SW480 (cell line): ENCODE measurements at places on chromosomes 6 and 20.
A peak's percentile ranks its signal among the peaks of the same experiment; 100 is the strongest.

DNA sequence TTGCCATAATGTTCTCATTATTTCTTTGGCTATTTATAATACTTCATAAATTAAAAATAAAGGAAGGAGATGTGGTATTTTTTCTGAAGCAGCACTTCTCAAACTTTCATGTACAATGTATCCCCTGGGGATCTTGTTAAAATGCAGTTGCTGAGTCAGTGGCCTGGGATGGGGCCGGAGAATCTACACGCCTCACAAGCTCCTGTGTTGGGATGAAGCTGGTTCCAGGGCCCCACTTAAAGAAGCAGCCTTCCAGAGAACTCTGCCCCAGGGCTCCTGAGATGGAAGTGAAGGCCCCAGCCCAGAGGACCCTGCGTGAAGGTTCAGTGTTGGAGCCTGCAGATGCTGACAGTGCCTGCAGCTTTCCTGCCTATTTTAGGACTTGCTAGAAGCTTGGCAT, 40.1 kb upstream of the SLC23A2 start:
- no peak for DNase-seq

- no peak for DNase-seq
Measured at GRCh38 chr20:61871160-61871559, 194.5 kb downstream of the TAF4 start.

DNA sequence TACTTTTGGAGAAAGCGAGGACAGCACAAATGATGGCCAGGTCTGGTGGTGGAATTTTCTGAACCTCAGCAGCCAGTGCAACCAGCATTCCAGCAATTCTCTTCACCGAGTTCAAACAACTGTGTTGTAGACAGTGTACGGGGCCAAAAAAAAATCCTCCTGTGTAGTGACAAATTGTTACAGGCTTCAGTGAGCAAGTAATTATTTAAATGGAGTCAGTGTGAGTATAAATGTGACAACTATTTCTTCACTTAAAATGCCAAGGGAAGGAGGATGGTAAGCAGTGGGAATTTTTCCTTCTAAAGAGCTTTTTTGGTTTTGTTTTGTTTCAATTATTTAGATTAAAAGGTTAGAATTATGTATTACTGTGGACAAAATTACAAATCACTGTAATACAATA, 154.1 kb downstream of the TMEM242 start:
- DNase-seq, result no peak

- no peak for DNase-seq
Measured at GRCh38 chr6:1538810-1539478, 70.8 kb upstream of the FOXC1 start.

- DNase-seq, result peak; percentile 62
Measured at GRCh38 chr6:31401403-31401802, 2.0 kb upstream of the MICA start.

GRCh38 chr6:113320653-113321052, 536.5 kb upstream of the MARCKS start:
- no peak for DNase-seq

GRCh38 chr20:64241061-64241460, 14.5 kb upstream of the PCMTD2 start:
- DNase-seq, result no peak

- DNase-seq, result peak; percentile 32
Measured at GRCh38 chr6:137165375-137166246, 7.8 kb downstream of the IL22RA2 start.
